ENCODE measurements at places on chromosomes 6 and 20.

DNA sequence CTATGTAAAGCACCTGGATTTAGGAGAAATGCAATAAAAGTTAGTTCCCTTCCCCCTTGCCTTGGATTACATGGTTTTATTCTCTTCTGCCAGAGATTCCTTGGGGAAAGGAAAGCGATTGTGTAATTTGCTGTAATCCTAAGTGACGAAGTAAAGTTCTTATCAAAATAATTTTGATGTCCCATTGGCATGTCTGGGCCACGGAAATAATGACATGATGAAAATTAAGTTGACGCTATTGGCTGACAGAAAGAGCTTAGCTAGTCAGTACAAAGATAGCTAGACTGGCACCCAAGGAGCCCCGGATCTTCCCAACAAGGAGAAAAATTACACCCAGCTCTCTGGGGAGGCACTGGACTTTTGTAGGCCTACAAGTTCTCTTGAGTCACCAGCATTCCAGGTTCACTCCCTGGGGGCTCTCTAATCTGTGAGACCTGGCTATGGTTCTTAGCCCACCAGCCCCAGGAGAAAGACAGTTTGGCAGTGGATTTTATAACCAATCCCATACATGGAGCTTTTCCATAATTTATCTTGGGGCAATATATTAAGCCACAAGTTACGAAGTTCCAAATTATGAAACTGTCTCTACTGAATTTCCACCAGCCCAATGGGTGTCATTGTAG is 59.9 kb downstream of the FOXA2 start:
- DNase-seq = no peak

- DNase-seq = no peak
Measured at GRCh38 chr20:481167-481566, 18.8 kb upstream of the TBC1D20 start.

- DNase-seq = no peak
Measured at GRCh38 chr6:108771421-108771820, 76.8 kb upstream of the ARMC2 start.

DNA sequence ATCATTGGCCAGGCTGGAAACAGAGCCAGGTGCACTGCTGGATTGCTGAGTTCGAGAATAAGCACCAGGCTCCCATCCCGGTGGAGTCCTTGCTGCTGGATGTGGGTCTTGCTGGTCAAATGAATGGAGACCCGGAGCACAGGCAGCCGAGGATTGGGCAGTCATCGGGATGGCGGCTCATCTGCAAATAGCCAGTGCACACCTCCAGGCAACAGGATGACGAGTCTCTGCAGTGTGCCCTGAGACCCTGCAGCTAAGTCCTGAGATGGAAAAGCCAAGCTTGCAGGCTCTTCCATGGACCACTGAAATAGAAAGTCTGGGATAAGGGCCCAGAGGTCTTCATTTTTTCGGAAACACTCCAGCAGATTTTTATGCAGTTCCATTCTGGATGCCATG is 143.5 kb downstream of the WDR27 start:
- DNase-seq = no peak

GRCh38 chr20:1700990-1701389 is 43.4 kb upstream of the SIRPG start:
- DNase-seq = no peak

- DNase-seq = no peak
Measured at GRCh38 chr6:98633886-98634285, 200.5 kb upstream of the POU3F2 start.

DNA sequence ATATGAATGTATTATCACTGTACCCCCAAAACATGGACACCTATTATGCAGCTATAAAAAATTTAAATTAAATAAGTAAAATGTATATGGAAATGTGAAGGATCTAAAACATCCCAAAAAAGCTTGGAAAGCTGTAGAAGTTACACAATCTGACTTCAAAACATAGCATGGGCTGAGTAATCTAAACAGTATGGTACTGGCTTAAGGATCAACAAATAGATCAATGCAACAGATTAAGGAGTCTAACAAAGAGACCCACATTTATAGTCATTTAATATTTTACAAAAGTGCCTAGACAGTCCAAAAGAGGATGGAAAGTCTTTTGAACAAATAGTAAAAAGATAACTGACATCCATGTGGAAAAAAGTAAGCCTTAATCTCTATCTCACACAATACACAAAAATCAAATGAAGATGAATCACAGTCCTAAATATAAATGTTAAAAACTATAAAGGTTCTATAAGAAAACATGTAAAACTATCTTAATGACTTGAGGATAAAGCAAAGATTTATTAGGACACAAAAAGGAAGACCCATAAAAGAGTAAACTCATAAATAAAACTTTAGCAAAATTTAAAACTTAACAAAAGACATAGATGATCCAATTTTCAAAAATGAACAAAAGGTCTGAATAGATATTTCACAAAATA is 46.8 kb downstream of the RANBP9 start:
- no peak for DNase-seq

- DNase-seq = no peak
Measured at GRCh38 chr20:492159-492558, 29.8 kb upstream of the TBC1D20 start.

Measured in esophagus squamous epithelium (tissue), 5 donors.